ENCODE measurements at places on chromosomes 12 and 14.

DNA sequence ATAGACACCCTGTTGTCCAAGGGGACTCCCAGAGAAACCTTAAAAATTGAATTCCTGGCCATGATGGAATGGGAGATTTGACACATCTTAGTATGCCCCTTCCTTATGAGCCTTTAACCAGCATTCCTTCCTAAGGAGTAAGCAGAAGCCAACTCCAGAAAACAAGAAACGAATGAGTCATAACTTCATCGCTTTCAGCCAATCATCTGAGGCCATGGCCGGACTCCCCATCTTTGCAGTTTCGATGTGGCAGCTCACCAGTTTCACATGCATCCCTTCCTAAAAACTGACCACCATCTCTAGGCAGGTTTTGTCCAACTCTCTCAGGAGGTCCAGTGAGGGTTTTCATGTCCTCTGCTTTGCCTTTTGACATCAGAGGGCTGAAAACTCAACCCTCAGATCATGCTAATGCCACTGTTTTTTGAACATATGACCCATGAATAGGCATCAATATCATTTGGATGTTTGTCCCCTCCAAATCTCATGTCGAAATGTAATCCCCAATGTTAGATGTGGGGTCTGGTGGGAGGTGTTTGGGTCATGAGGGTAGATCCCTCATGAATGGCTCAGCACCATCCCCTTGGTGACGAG, 19.9 kb downstream of the DAAM1 start:
- no peak for DNase-seq

GRCh38 chr12:119682639-119683252, 14.8 kb downstream of the PRKAB1 start:
- no peak for DNase-seq

- DNase-seq: no peak
These were observed at the start of gene GLT1D1 for GRCh38 chr12:128852885-128853599. Gene GLT1D1, plus strand, starts transcription at chr12:128853478. Its CDS starts 104 bp downstream, at chr12:128853582.

DNA sequence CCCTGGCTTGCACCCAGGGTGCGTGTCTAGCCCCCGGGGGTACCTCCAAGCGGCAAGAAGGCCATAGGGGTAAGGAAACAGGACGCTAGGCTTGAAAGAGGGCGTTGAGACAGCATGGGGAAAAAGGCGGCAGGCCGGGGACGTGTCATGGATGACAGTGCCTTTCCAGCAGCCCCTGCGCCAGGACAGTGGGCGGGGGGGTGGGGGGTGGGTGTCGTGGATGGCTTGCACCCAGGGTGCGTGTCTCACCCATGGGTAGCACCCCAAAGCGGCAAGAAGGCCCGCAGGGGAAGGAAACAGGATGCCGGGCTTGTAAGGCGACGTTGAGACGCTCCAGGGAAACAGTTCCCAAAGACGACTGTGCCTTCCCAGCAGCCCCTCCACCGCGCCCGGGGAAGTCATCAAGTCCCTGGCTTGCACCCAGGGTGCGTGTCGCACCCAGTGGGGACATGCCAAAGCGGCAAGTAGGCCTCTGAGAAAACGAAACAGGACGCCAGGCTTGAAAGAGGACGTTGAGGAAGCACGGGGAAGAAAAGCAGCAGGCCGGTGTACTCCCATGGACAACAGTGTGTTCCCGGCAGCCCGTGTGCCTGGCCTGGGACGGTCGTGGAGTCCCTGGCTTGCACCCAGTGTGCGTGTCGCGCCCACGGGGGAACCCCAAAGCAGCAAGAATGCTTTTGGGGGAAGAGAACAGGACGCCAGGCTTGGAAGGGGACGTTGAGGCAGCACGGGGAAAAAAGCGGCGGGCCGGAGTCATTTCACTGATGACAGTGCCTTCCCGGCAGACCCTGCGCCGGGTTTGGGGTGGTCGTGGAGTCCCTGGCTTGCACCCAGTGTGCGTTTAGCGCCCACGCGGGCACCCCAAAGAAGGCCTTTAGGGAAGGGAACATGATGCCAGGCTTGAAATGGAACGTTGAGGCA, 163.5 kb upstream of the ALG10B start:
- DNase-seq: no peak

GRCh38 chr12:80443974-80444666, at the start of gene PTPRQ:
Gene PTPRQ, plus strand, starts transcription at chr12:80444235. Its CDS starts 111 bp downstream, at chr12:80444346.
- no peak for DNase-seq

GRCh38 chr14:89428546-89429198, 11.6 kb upstream of the FOXN3 start:
- DNase-seq: peak; percentile 52

DNA sequence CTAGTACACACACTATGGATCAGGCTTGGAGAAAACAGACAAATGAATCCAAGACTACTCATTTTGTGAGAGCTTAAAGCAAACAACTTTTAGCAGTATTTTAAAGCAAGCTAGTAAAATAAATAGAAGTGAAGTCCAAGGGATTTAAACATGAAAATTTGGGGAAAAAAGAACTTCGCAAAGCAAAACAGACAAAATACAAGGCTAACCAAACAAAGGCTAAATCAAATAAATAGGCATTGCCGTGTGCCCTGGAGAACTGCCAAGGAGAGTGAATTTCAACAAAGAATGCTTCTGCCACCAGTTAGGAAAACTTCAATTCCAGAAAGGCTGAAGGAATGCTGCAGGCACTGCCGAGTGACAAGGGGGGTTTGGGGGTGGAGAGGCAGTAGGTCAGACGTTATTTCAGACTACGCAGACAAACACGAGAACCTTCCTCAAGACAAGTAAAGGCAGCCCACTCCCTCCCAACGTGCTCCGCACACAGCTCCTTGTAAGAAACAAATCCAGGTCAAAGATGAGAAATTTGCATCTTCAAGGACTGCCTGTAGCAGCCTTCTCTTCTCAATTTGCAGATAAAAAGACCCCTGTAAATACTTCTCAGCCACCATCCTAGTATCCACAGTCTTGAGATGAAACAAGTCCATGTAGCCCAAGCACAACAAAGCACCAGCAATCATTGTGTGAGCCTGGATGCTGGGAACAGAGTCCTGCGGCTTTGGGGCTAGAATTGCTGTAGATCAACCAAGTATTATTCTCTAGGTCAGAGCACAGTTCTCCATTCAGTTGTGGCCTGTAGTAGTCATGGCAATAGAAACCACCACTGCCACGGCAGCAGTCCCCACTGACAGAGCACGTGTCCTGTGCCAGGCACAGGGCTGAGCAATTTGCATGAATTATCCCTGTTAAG, 43.3 kb downstream of the EFCAB11 start:
- DNase-seq: peak; percentile 10

DNA sequence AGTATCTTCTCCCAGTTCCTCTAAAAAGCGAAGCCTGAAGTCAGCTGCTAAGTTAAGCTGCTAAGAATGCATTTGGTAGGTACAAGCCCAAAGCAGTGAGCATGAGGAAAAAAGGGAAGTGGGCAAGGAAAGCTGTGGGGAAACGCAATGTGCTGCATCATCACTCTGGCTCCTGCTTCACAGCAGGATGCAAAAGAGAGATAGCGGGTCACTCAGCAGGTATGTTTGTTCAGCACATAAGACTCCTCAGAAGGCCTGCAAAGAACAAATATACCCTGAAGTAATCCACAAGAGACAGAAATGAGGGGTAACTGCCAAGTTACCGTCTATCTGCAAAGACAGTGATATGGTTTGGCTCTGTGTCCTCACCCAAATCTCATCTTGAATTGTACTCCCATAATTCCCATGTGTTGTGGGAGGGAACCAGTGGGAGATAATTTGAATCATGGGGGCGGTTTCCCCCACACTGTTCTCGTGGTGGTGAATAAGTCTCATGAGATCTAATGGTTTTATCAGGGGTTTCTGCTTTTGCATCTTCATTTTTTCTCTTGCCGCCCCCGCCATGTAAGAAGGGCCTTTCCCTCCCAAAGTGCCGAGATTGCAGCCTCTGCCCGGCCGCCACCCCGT, 127.4 kb upstream of the EGLN3 start:
- no peak for DNase-seq

DNA sequence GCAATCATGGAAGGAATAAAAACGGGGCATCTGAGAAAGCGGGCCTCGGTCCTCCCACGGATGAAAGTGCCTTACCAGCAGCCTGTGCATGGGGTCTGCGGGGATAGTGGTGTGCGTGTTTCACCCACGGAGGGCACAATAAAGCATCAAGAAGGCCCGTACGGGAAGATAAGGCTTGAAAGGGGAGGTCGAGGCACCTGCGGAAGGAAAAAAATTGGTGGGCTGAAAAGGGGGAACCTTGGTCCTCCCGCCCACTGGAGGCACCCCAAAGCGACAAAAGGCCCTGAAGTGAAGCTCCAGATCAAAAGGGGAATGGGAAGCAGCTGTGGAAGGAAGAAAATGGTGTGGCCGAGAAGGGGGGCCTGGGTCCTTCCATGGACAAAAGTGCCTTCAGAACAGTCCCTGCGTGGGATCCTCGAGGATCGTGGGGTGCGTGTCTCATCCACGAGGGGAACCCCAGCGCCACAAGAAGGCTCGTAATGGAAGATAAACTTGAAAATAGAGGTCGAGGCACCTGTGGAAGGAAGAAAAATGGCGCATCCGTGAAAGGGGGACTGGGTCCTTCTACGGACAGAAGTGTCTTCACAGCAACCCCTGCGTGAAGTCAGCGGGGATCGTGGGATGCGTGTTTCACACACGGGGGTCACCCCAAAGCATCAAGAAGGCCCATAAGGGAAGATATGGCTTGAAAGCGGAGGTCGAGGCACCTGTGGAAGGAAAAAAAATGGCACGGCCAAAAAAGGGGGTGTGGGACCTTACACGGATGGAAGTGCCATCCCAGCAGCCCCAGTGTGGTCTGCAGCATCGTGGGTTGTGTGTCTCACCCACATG, 276.9 kb downstream of the ALG10 start:
- DNase-seq: no peak

GRCh38 chr14:34049790-34050189, 98.9 kb upstream of the EGLN3 start:
- DNase-seq: no peak

GRCh38 chr14:60090864-60091519, 731 bp upstream of the PCNX4 start:
- DNase-seq: peak; percentile 50

- no peak for DNase-seq
These were observed 55.3 kb downstream of the MDM2 start for GRCh38 chr12:68863109-68863770.

DNA sequence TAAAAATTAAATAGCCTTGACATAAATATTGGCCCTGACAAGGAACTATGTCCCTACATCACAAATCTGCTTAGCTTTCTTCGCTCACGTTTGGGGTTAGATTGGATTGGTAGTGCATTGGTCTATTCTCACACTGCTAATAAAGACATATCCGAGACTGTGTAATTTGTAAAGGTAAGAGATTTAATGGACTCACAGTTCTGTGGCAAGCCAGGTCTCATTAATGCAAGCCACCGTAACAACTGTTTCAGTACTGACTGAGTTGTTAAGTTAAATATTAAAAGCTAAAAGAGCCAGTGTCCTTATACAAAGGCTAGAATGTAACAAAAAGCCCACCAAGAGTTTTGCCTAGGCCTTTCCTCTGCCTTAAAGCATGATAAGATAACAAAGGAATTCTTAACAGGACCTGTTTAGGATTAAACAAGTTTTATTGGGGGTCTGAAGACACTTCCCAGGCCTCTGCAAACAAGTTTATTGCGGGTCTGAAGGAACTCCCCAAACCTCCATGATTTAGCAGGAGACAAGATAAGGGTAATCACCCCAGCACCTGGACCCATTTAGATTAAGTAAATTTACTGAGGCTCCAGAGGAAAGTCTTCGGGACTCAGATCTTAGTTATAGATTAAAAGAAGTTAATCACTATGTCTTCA, 88.2 kb upstream of the PTGDR start:
- DNase-seq: no peak

GRCh38 chr14:43413084-43413483, 1094.0 kb downstream of the FSCB start:
- peak; percentile 6 for DNase-seq

DNA sequence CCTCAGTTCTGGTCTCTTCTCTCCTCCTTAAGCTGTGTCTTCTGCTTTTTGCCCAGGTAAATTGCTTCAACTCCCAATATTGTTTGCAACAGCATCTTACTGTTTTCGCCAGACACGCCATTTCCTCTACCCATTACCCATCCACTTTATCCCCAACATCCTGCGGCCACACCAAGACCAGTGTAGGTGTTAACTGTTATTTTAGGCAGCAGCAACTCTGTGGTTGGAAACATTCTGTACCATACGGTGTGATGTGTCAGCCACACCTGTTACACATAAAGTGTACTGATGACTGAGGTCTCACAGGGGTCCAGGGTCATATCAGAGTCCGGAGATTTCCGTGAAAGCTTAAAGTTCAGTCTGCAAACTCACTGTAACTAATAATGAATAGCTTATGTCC, 21.8 kb upstream of the KLRD1 start:
- DNase-seq: no peak

DNA sequence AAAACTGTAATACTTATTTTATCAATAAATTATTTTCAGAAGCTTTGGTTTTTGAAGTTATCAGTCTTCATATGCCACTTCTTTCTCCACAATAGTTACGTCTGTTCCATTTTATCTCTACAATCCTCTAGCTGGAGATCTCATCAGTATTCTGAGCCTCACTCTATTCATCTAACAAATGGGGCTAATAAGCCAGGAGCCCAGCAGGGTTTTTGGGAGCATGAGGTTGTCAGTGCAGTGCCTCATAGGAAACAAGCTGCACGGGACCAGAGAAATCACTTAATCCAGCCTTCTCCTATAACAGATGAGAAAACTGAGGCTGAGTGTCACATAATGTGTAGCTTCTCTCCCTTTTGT, 501.9 kb upstream of the RGS6 start:
- no peak for DNase-seq

GRCh38 chr12:53986686-53987483, 1.9 kb downstream of the HOXC10 start:
- no peak for DNase-seq

DNA sequence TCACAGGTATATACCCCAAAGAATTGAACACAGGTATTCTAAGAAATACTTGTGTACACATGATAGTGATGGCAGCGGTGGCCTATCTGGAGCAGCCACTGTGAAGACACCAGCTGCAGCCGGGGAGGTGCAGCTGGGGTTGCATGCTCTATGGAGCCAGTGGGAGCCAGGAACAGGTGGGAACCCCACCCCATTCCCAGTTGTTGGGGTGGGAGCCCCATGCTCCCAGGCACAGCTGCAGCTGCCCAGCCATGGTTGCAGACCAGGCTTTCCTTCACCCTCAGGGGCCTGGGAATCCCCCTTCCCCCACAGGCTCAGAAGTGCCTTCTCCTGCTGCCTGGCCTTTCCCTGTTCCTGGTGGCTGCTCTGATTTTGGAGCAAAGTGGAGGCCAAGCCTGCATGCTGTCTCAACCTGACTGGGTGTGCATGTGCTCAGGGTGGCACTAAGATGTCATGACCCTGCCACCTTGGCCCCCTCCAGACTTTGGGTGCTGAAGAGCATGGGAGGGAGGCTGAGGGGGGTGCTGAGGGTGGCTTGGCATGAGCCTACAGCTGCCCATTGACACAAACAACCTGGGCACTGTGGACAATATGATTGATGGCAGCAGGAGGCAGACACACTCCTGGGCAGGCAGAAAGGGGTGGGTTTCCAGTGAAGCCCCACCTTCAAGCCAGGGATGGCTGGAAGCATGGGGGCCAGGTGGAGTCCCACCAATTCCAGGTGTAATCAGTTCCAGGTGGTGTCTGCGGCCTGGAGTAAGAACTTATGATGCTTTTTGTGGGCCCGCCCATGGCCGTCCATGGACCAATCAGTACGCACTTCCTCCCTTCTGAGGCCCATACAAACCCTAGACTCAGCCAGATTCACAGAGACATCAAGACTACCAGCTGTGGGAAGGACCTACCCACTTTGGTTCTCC, 234.7 kb downstream of the ADGRD1 start:
- no peak for DNase-seq
